Neural progenitor cell (in vitro differentiated cells): ENCODE measurements at places on chromosomes 11 and 22. TPM values are rescaled to one million over a fixed set of nuclear protein-coding genes. Genes with fewer than 3 reads are reported as not detected.

PACS1 gene
- 13.4 and 15.2 TPM in 2 replicates for total RNA-seq

MISFA gene
- 0.65 and 1.6 TPM in 2 replicates for total RNA-seq

CYP2D6 gene
- total RNA-seq, result 0.24 and 1.5 TPM in 2 replicates

CHST1 gene
- total RNA-seq, result 0.53 TPM in 1 of 2 replicates, not detected in the other

GUCY1A2 gene
- 0.54 and 0.56 TPM in 2 replicates for total RNA-seq

MMP13 gene
- not detected in 2 replicates for total RNA-seq

RIMBP3C gene
- total RNA-seq, result 0.81 and 1.2 TPM in 2 replicates

RIC3 gene
- total RNA-seq, result 29.5 and 33.7 TPM in 2 replicates

P2RY6 gene
- total RNA-seq, result 0.25 TPM in 1 of 2 replicates, not detected in the other

OR51A2 gene
- not detected in 2 replicates for total RNA-seq

- H3K27ac ChIP-seq, result no peak overlapping the region
- H3K4me3 ChIP-seq, result no peak overlapping the region
- H3K4me1 ChIP-seq, result peaks cover 3% of the 10 kb centered on the region
- DNase-seq, result no peak
- H3K27me3 ChIP-seq, result no peaks in the 10 kb centered on the region
Measured at GRCh38 chr22:20112623-20113511, 3.0 kb upstream of the RANBP1 start.

DNA sequence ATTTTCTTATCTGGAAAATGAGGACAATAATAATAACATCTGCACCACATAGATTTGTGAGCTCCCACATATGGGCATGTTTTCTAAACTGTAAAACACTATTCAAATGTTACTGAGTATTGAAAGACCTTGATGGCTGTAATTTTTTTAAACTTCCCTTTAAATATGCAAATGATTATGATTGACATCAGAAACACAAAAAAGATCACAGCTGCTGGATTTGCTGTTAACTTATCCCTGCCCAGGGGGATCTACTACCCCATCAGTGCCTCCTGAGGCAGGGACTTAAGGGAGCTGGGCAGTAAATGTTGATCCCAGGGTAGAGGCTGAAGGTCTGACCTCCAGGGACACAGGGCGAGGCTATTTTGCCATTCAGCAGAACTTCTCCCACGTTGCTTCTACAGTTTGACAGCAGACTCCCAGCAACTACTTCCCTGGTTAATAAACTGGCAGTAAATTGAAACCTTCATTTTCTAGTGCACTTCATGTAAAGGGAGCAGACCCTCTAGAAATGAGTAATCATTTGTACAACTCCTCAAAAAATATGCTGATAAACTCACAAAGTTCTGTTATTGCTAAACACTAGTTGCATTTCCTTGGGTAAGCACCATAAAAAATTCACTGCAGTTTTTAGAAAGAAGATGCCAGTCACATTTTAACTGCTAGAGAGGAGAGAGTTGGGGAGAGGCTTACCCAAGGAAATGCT is 20.3 kb downstream of the TMPRSS5 start:
- H3K27me3 ChIP-seq, result no peaks in the 10 kb centered on the region
- DNase-seq, result no peak
- peaks cover 9% of the 10 kb centered on the region for H3K4me1 ChIP-seq
- H3K4me3 ChIP-seq, result no peak overlapping the region
- no peak overlapping the region for H3K27ac ChIP-seq

DNA sequence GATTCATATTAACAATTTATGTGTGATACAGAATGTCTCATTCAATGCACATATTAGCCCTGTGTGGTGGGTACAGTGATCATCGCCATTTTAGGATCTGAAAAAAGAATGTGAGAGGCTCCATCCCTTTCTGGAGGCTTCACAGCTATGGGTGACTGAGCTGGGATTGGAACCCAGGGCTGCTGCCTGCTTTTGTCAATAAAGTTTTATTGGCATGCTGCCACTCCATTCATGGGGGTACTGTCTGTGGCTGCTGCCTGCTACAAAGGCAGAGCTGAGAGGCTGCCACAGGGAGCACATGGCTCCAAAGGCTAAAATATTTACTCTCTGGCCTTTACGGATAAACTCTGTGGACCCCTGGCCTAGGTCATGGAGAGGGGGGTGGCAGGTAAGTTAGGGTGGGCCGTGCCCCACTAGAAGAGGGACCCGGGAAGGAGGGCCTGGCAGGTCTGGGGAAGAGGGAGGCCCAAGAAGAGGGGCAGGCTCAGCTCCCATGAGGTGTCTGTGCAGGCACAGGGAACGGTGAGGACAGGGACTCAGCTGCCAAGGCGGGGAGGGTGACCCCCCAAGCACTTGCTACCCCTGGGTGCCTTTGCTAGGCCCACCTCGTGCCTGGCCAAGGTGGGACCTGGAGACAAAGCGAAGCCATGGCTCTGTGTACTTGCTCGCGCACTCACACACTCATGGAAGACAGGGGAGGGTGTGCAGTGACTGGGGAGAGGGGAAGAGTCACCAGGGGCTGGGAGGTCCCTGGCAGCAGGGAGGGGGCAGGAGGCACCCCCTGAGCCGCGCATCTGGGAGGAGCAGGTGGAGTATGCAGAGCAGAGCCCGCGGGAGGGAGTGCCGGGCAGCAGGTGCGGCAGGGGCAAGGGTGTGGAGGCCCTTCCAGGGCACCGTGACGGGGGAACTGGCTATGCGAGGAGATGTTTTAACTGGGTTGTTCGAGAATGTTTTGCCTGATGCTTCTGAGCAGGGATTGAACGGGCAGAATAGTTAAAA is 335.3 kb downstream of the CTTN start:
- H3K27ac ChIP-seq, result no peak overlapping the region
- H3K27me3 ChIP-seq, result no peaks in the 10 kb centered on the region
- DNase-seq, result no peak
- no peak overlapping the region for H3K4me3 ChIP-seq

GRCh38 chr11:60615497-60615896 is 83.9 kb upstream of the MS4A8 start:
- H3K27ac ChIP-seq, result no peak overlapping the region
- H3K4me3 ChIP-seq, result no peak overlapping the region
- no peaks in the 10 kb centered on the region for H3K4me1 ChIP-seq
- no peak for DNase-seq
- H3K36me3 ChIP-seq, result no peaks in the 10 kb centered on the region

- H3K27ac ChIP-seq, result no peak overlapping the region
- DNase-seq, result no peak
- no peaks in the 10 kb centered on the region for H3K36me3 ChIP-seq
- peak overlapping the region; percentile 56 for H3K4me3 ChIP-seq
- H3K27me3 ChIP-seq, result peaks cover 36% of the 10 kb centered on the region
- peaks cover 9% of the 10 kb centered on the region for H3K4me1 ChIP-seq
Measured at GRCh38 chr11:76671237-76671592, 668 bp upstream of the LRRC32 start.

DNA sequence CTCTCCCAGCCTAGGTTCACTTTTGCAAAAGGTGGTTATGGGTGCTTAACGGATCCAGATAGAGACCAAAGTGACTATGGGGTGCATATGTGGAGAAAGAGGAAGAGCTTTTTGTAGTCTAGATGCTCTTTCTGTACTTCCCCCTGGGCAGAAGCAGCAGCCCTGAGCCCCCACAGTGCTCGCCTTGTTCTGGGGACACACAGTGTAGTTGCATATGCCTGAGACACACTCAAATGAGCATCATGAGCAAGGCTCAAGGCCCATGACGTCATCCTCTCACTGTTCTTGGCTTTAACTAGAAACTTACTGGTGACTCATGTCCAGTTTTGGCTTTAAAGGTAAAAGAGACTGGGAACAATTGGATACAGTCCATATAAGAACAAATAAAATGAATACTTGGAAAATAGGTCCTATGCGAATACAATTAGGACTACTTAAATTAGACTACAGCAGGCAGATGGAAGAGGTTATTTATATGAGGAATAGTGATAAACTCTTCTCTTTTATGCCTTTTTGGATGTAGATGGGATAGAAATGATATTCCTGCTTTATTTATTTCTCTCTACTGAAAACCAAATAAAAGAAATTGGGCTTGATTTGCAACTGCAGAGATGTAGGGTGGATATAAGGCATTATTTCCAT is 20.1 kb upstream of the PEX26 start:
- no peak overlapping the region for H3K4me3 ChIP-seq
- no peak overlapping the region for H3K27ac ChIP-seq
- no peak for DNase-seq
- no peaks in the 10 kb centered on the region for H3K27me3 ChIP-seq

DNA sequence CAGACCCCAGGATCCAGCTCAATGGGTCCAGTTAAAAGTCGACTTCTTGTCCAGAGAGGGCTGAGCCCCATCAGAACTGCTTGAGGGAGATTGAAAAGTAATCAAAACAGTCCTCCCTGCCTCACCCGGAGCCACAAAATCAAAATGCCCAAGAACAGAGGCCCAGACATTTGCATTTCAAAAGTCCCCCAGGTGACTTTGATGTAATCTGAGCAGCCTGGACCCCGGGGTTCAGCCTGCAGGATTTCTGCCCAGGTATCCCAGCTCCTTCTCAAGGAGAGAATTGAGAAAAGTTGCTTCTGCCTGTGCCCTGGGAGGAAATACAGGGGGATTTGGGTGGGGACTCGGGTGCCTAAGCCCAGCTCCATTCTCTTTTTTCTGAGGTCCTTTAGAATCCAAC is 1385.0 kb downstream of the TBC1D22A start:
- no peaks in the 10 kb centered on the region for H3K36me3 ChIP-seq
- H3K4me1 ChIP-seq, result peaks cover 9% of the 10 kb centered on the region
- no peak overlapping the region for H3K27ac ChIP-seq

DNA sequence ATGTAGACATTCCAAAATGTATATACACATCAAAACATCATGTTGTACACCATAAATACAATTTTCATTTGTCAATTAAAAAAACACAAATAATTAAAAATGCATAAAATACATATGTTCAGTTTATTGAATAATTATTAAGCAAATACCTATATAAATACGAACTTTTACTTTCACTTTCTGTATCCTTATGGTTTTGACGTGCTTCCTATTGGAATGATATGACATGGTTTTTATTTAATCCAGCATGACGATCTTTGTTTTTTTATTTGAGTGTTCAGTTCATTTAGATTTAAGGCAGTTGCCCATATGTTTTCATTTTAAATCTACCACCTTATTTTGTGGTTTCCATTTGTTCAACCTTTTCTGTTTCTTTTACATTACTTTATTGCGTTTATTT is 198.3 kb upstream of the PLET1 start:
- H3K27me3 ChIP-seq, result no peaks in the 10 kb centered on the region
- DNase-seq, result no peak
- no peaks in the 10 kb centered on the region for H3K36me3 ChIP-seq
- no peak overlapping the region for H3K4me3 ChIP-seq

GRCh38 chr11:112941104-112941503 is 20.1 kb upstream of the NCAM1 start:
- H3K27me3 ChIP-seq, result no peaks in the 10 kb centered on the region
- no peak overlapping the region for H3K27ac ChIP-seq
- H3K4me3 ChIP-seq, result no peak overlapping the region
- no peak for DNase-seq
- H3K4me1 ChIP-seq, result no peaks in the 10 kb centered on the region

- H3K27me3 ChIP-seq, result no peaks in the 10 kb centered on the region
- DNase-seq, result no peak
- H3K4me1 ChIP-seq, result no peaks in the 10 kb centered on the region
Measured at GRCh38 chr11:90309693-90310092, 86.8 kb upstream of the CHORDC1 start.

GRCh38 chr22:45157907-45158306 is 5.8 kb upstream of the NUP50 start:
- H3K27me3 ChIP-seq, result no peaks in the 10 kb centered on the region
- no peaks in the 10 kb centered on the region for H3K36me3 ChIP-seq
- peaks cover 5% of the 10 kb centered on the region for H3K4me1 ChIP-seq
- no peak overlapping the region for H3K27ac ChIP-seq
- no peak for DNase-seq
- no peak overlapping the region for H3K4me3 ChIP-seq

- H3K27me3 ChIP-seq, result no peaks in the 10 kb centered on the region
- no peak overlapping the region for H3K27ac ChIP-seq
- no peaks in the 10 kb centered on the region for H3K4me1 ChIP-seq
- DNase-seq, result peak; percentile 62
Measured at GRCh38 chr22:20174785-20175596, 24.1 kb upstream of the CCDC188 start.

DNA sequence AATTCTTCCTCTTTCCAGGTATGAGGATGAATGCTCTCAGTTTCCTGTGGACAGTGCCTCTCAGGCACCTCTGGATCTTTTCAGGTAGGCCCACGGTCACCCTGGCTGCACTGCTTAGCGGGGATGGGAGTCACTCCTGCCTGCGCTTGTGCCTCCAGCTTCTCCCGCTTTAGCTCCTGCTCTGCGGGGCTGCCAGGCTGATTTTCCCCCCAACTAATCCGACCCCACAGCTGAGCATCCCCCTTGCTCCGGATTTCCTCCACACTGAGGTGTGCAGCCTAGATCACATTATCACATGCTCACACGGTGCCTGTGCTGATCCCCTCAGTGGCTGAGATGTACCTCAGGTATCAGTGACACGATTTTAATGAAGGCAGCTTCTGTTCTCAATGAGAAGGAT is 879.1 kb downstream of the OPCML start:
- H3K4me3 ChIP-seq, result no peak overlapping the region
- no peak for DNase-seq
- H3K27ac ChIP-seq, result no peak overlapping the region
- no peaks in the 10 kb centered on the region for H3K36me3 ChIP-seq
- H3K4me1 ChIP-seq, result no peaks in the 10 kb centered on the region

GRCh38 chr11:2107521-2107920 is 31.7 kb downstream of the IGF2 start:
- H3K4me1 ChIP-seq, result no peaks in the 10 kb centered on the region
- H3K4me3 ChIP-seq, result no peak overlapping the region
- no peaks in the 10 kb centered on the region for H3K36me3 ChIP-seq
- DNase-seq, result no peak

GRCh38 chr22:26709617-26710390 is 52.4 kb downstream of the MIAT start:
- DNase-seq, result no peak
- no peak overlapping the region for H3K4me3 ChIP-seq
- H3K4me1 ChIP-seq, result peaks cover 12% of the 10 kb centered on the region
- no peaks in the 10 kb centered on the region for H3K36me3 ChIP-seq

DNA sequence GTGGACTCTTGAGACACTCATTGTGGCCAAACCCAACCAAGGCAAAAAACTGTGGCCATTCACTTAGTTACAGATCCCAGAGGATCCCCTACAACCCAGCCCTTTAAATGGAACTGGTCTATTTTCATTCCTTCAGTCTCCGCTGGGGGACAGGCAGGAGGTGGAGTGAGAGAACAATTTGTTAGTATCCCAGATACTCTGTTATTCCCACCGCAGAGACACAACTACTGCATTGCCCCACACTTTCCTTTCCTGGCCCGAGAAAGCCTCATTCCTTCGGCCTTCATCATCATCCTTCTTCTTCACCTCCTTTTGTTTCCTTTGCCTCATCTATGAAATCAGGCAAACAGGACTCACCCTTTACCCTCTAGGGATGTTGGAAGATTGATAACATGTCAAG is 191.1 kb downstream of the NTM start:
- DNase-seq, result no peak
- no peak overlapping the region for H3K4me3 ChIP-seq
- H3K4me1 ChIP-seq, result peaks cover 7% of the 10 kb centered on the region
- H3K27me3 ChIP-seq, result no peaks in the 10 kb centered on the region
- H3K36me3 ChIP-seq, result no peaks in the 10 kb centered on the region
- H3K27ac ChIP-seq, result no peak overlapping the region

- DNase-seq, result peak; percentile 72
- H3K27ac ChIP-seq, result peak overlapping the region; percentile 98
- H3K36me3 ChIP-seq, result no peaks in the 10 kb centered on the region
- no peaks in the 10 kb centered on the region for H3K27me3 ChIP-seq
- H3K4me1 ChIP-seq, result peaks cover 62% of the 10 kb centered on the region
Measured at GRCh38 chr11:44964526-44965209, 14.0 kb upstream of the TP53I11 start.
